Activated T-cell treated with anti-CD3 and anti-CD28 coated beads, Interleukin-2, amount 50 U/mL, for 1 hour (primary cell): ENCODE measurements at places on chromosomes 3 and 15.

GRCh38 chr15:68209735-68210408 is 4.7 kb upstream of the CALML4 start:
- peak; percentile 46 for DNase-seq

- DNase-seq = no peak
Measured at GRCh38 chr3:117059956-117060270, 350.3 kb downstream of the TUSC7 start.

DNA sequence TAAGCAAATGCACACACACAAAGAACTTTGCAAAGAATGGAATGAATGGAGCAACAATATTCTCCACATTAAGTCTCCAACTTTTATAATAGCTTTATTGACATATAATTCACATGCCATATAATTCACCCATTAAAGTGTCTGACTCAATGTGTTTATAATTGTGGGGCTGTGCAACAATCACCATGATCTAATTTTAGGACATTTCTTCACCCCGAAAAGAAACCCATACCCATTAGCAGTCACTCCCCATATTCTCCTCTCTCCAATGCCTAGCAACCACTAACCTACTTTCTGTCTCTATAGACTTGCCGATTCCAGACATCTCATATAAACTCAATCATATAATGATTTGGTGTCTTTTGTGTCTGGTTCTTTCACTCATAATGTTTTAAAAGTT is 22.6 kb downstream of the VGLL4 start:
- DNase-seq = no peak

- no peak for DNase-seq
Measured at GRCh38 chr15:60392986-60393790, 4.6 kb downstream of the ANXA2 start.

- DNase-seq = no peak
Measured at GRCh38 chr3:148042663-148043445, 633.7 kb downstream of the ZIC1 start.
